ENCODE measurements at places on chromosomes 4 and X.

DNA sequence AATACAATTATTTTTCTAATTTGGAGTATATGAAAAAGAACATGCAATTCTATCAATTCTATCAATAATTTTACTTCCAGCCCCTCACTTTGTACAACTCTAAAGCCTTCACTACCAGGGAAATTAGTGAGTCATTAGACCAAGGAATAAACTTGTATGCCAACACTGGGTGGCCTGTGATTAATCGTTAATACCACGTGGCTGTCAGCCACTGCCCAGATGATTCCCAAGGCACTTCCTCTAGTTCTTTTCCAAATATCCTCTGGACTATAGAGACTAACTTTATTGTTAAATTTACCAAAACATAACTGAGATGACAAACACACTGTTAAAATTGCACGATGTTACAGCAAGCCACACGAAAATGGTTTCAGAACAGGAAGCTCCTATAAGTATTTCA, 45.7 kb downstream of the MID1 start:
- DNase-seq: no peak

DNA sequence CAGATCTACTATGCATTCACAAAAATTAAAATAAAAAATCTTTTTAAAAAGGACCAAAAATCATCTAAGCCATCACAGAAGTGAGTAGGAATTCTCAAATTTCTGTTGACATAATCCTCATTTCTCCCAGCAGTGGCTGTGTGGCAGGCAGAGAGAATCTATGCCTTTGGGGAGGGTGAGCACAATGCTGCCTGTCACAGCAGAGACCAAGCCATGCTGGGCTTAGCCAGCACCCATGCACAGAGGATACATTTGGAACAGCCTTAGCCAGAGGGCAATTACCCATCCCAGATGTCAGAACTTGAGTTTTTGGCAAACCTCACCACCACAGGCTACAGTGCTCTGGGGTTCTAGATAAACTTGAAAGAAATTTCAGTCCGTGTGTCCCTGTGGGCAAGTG, 1274.8 kb upstream of the ADGRL3 start:
- DNase-seq: no peak

- DNase-seq: peak; percentile 76
Observed at GRCh38 chr4:38179690-38180377, 219.6 kb downstream of the PTTG2 start.

GRCh38 chrX:65528705-65529340, 5.8 kb downstream of the LAS1L start:
- peak; percentile 27 for DNase-seq

GRCh38 chr4:8352368-8353157, 83.0 kb downstream of the HTRA3 start:
- no peak for DNase-seq

DNA sequence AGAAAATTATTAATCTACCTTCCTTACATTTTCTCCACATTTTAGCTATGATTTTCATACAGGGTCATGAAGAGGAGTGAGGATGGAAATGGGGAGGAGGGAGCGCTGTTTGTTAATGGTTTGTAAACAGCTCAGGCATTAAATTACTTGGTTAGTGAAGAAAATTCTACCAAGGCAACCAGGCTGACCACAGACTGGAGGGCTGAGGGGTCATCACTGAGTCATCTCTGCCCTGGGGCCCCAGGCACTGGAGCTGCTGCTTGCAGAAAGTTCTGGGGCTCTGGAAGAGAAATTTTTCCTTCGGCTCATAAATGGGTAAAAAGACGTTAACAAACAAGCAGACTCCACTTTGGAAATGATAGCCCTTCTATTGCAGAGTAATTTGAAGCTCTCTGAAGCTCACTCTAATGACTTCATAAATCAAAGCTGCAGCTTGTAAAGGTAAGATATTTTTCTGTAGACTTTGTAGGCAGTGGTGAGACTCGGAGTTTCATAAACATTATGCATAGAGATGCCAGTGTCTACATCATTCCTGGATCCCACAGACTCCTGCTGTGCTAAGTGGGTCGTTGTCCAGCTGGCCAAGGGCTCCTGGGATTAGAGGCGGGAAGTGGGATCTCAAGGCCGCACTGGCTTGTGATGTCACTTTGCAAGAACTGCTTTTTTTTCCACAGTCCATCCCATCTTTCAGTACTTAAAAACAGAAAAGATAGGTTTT, 159.6 kb downstream of the PTTG2 start:
- no peak for DNase-seq

DNA sequence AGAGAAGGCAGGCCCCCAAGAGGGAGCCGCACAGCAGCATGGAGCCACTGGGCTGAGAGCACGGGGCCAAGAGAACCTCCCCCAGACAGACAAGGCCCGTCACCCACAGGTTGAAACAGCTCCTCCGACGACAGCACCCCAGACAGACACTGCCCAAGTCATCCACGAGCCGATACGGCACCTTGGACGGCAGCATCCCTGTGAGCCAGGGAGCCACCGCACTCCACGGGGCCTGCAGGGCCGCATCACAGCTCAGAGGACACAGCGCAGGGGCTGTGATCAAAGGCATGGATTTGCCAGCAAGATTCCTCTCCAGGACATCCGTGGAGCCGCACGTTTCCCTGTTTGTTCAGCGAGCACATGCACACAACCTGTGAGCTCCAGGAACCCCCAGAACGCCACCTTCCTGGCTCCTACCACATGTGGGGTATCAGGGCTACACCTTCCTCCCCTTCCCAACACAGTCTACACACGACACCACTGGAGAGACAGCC, 3.9 kb downstream of the CTBP1 start:
- DNase-seq: no peak

Measured in activated CD4-positive, alpha-beta T cell treated with anti-CD3 and anti-CD28 coated beads, Interleukin-2, amount 50 U/mL, for 4 hours (primary cell).